Dermis microvascular lymphatic vessel endothelial cell (primary cell): ENCODE measurements at places on chromosomes 7 and 10.

DNA sequence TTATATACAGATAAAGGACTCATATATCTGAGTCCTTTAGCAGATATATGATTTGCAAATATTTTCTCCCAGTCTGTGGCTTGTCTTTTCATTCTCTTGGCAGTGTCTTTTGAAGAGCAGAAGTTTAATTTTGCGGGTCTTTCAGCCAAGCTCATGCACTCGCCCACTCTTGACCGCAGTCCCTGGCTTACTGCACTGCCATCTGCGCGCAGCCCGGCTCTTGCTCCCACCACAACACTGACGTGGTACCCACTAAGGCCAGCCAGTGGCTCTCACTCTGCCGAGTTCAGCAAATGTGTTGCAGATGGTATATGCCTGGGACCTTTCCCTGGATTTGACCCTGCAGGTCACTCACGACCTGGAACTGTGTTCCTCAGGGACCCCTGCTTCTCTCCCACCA, 74.3 kb downstream of the CDH23 start:
- no peak for DNase-seq

- no peak for DNase-seq
Measured at GRCh38 chr10:49240946-49241345, 52.8 kb upstream of the TMEM273 start.

GRCh38 chr7:7768977-7769709, 50.7 kb upstream of the RPA3 start:
- DNase-seq: no peak

GRCh38 chr7:73683788-73684693, 644 bp downstream of the BUD23 start:
- no peak for DNase-seq

- no peak for DNase-seq
Measured at GRCh38 chr10:123295644-123296043, 141.4 kb downstream of the BUB3 start.
